ENCODE measurements at places on chromosomes 5 and 9. TPM values are rescaled to one million over a fixed set of nuclear protein-coding genes. Genes with fewer than 3 reads are reported as not detected.

The PRUNE2 gene
- total RNA-seq, result 75.6 TPM

The DAB2IP gene
- total RNA-seq, result 38.8 TPM

The PCDHGC3 gene
- total RNA-seq, result 78.3 TPM

The NEUROG1 gene
- not detected for total RNA-seq

The SLC27A6 gene
- total RNA-seq, result 2.9 TPM

The CERT1 gene
- total RNA-seq, result 44.2 TPM

The MORN5 gene
- total RNA-seq, result not detected

The KLHL9 gene
- total RNA-seq, result 22.3 TPM

The DAB2 gene
- 60.4 TPM for total RNA-seq

The PLPP7 gene
- total RNA-seq, result 11.8 TPM

The FREM1 gene
- total RNA-seq, result 2.7 TPM

The ADAMTS13 gene
- 2.0 TPM for total RNA-seq

The CTSV gene
- 1.5 TPM for total RNA-seq

The TUSC1 gene
- 22.6 TPM for total RNA-seq

The CPLANE1 gene
- 26.5 TPM for total RNA-seq

The CDKN2A gene
- 25.8 TPM for total RNA-seq

The C5orf63 gene
- 0.98 TPM for total RNA-seq

The TRIM36 gene
- 2.2 TPM for total RNA-seq

The AMBP gene
- total RNA-seq, result not detected

The IL5 gene
- total RNA-seq, result not detected

The GRIA1 gene
- total RNA-seq, result not detected

The WDR5 gene
- total RNA-seq, result 16.7 TPM

The PCDHB10 gene
- total RNA-seq, result 3.2 TPM

The BHMT2 gene
- total RNA-seq, result 4.2 TPM

The FAM221B gene
- not detected for total RNA-seq

The SOHLH1 gene
- not detected for total RNA-seq

The RANBP3L gene
- total RNA-seq, result 3.2 TPM

The ERCC8 gene
- total RNA-seq, result 5.9 TPM

The SURF2 gene
- total RNA-seq, result 19.9 TPM

The FGD3 gene
- total RNA-seq, result 19.9 TPM

The ANKRD55 gene
- 0.74 TPM for total RNA-seq

The UNC13B gene
- 20.4 TPM for total RNA-seq

The NSMF gene
- 35.1 TPM for total RNA-seq

The MYMK gene
- not detected for total RNA-seq

The NKD2 gene
- 2.0 TPM for total RNA-seq

The KCTD16 gene
- total RNA-seq, result 0.25 TPM

The MEGF10 gene
- total RNA-seq, result 0.74 TPM

The FNBP1 gene
- 47.1 TPM for total RNA-seq

The PCDHB16 gene
- total RNA-seq, result 12.3 TPM

The ADAMTS19 gene
- 1.7 TPM for total RNA-seq

The INSL4 gene
- not detected for total RNA-seq

The SMIM33 gene
- total RNA-seq, result not detected

The TMC1 gene
- total RNA-seq, result not detected

The DRD1 gene
- not detected for total RNA-seq

The NR2F1-AS1 gene
- total RNA-seq, result 22.3 TPM

The ACTBL2 gene
- not detected for total RNA-seq

The F2RL2 gene
- total RNA-seq, result not detected

The SHOC1 gene
- 0.25 TPM for total RNA-seq

The ADAMTSL1 gene
- 8.1 TPM for total RNA-seq

The GARIN3 gene
- not detected for total RNA-seq
